Adipocyte (in vitro differentiated cells): ENCODE measurements at places on chromosomes 13 and 19.
A peak's percentile ranks its signal among the peaks of the same experiment; 100 is the strongest.

- peak; percentile 53 for DNase-seq
These were observed 25.3 kb upstream of the SLC46A3 start for GRCh38 chr13:28744091-28744536.

DNA sequence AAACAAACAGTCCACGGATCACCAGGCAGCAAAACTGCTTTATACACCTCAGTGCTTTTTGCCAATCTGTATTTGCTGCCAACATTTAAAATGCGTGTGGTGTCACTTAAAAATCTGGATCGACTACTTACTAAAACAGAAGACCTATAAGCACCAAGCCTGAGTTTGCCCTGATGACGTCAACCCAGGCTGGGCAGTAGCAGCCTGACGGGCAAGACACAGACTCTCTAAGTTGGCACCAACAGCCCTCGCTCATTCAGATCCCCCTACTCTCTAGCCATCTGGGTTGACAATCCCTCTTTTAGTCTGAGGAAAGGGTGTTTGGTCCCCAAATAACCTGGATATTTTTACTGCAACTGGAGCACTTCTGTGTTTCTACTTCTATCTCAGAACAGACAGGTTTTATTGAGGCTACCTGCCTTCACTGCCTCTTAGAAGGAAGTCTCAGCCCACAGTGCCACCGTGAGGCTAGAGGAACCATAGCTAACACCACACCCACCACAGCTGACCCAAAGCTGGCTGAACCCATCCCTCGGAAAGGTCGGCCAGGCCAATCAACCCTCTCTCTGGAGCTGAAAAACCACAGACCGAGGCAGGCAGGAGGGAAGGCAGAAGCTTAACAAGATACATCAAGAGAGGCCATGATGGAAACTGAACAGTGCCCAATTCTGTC, 6.9 kb downstream of the SUGP2 start:
- DNase-seq = no peak

GRCh38 chr19:46847528-46847927, 3.1 kb downstream of the AP2S1 start:
- no peak for DNase-seq

DNA sequence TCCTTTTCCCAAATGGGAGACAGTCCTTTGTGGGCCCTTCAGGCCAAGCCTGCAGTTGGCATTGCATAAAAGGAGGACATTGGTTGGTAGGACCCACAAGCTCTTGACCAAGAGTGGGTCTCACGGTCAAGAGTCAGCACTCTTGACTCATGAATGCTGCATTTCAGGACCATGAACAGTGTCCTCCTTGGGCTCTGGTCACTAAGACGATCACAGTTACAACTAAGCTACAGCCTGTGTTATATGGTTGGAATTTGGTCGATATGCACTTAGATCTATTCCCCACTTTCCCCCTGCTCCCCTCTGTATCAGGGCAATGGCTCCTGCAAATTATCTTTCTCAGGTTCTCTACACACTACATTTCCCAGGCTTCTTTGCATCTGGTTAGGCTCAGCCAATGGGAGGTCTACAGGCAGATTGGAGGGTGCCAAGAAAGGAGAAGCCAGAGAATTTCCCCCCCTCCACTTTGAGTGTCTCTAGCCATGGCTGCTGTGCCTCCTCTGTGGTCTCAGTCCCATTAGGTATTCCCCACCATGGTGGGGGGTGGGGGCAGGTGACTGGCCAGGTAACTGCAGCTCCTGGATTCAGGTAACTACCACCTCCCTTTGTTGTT, 3.1 kb upstream of the OLFM2 start:
- DNase-seq = peak; percentile 58

- peak; percentile 92 for DNase-seq
These were observed 3.6 kb downstream of the PRMT1 start for GRCh38 chr19:49680421-49681351.

DNA sequence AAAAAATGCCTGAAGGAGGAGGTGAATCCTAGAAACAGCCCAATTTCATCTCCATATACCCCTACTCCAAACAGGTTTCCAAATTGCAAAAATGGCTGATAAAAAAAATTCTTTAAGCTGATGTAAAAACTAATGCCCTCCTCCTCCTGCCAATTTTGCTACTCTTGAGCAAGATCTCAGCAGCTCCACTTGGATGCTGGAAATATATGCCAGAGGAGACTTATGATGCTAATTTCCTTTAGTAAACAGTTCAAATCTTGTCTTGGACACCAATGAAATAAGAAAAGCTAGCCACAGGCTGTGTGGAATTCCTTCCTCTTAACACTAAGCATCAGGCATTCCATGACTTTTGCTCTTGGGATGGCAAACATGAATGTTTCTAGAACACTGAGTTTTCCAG, 67.5 kb downstream of the INSR start:
- DNase-seq = peak; percentile 30

- no peak for DNase-seq
These were observed 283.1 kb downstream of the KLF12 start for GRCh38 chr13:73851104-73851503.

GRCh38 chr19:40323705-40324104, 24.5 kb downstream of the C19orf47 start:
- no peak for DNase-seq
